H9 (cell line): ENCODE measurements at places on chromosomes 3 and 15. TPM values are rescaled to one million over a fixed set of nuclear protein-coding genes. Genes with fewer than 3 reads are reported as not detected.

GRCh38 chr3:192422321-192422996 is 304.9 kb downstream of the FGF12 start:
- no peaks in the 10 kb centered on the region; the same call in 1 of the 3 replicates for H3K36me3 ChIP-seq
- H3K27ac ChIP-seq = no peak overlapping the region
- DNase-seq = no peak

CLDN18 gene
- not detected in 2 replicates for total RNA-seq

DNA sequence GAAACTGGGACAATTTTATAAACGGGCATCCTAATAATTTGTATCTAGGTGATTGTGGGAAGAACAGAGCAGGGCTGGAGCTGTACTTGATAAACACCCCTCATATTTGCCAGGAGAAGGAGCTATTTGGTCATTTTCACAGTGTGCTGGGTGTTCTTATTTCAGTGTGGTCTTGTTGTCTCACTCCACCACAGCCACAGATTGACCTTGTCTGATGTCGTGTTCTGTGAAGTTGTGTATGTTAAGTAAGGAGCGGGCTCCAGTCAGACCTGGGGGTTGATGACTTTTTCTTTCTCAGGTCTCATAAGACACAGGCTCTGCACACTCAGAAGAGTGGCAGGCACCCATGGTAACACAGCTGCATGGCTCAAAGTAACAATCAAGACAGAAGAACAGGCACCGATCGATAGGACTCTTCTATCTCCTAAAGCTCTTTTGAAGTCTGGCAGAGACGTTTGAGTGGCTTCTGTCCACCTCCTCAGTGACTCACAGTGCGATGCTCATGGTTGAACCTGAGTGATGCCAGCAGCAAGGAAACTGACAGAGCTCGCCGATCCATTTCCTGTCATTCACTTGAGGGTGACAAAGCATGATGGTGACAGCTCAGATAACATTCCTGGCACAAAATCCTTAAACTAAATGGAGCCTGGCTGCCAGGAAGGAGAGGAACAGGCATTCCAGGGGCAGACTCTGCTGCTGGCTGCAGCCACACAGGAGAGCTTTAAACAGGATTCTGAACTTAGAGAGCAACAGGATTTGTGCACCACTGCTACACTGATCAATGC is 20.8 kb downstream of the DPH3 start:
- no peak for DNase-seq
- no peaks in the 10 kb centered on the region for H3K36me3 ChIP-seq
- no peaks in the 10 kb centered on the region for H3K27me3 ChIP-seq
- no peak overlapping the region for H3K27ac ChIP-seq
- H3K4me1 ChIP-seq = no peaks in the 10 kb centered on the region

NLGN1 gene
- 5.2 and 5.5 TPM in 2 replicates for total RNA-seq

LTK gene
- total RNA-seq = 0.31 TPM in 2 replicates

DNA sequence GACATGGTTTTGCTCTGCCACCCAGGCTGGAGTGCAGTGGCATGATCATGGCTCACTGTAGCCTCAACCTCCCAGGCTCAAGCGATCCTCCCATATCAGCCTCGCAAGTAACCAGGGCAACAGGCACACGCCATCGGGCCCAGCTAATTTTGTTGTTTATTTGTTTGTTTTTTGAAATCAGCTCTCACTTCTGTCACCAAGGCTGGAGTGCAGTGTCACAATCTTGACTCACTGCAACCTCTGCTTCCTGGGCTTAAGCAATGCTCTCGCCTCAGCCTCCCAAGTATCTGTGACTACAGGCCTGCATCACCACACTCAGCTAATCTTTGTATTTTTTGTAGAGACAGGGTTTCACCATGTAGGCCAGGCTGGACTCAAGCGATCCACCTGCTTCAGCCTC is 26.3 kb upstream of the PLCH1 start:
- H3K4me3 ChIP-seq = no peak overlapping the region
- H3K36me3 ChIP-seq = peaks cover 21% of the 10 kb centered on the region
- H3K4me1 ChIP-seq = no peaks in the 10 kb centered on the region
- no peak overlapping the region for H3K27ac ChIP-seq
